ENCODE measurements at places on chromosomes 3 and 15. TPM values are rescaled to one million over a fixed set of nuclear protein-coding genes. Genes with fewer than 3 reads are reported as not detected.

GRCh38 chr3:3129579-3129978 lies 2.8 kb downstream of the TRNT1 start:
- DNase-seq = no peak

- no peak for DNase-seq
These were observed 297.1 kb upstream of the RARB start for GRCh38 chr3:25130724-25131520.

- peak; percentile 72 for DNase-seq
These were observed 356.0 kb downstream of the SHQ1 start for GRCh38 chr3:72492240-72492639.

DNA sequence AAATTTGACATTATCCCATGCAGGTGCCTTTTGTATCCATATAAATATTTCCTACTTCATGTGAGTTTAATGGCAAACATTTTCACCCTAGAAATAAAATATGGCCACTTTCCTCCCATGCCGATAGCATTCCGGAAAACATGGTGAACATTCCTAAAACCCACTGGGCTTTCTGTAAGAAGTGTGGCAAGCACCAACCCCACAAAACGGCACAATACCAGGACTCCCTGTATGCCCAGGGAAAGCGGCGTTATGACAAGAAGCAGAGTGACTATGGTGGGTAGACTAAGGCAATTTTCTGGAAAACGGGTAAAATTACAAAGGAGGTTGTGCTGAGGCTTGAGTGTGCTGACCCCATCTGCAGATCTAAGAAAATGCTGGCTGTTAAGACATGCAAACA lies 7.6 kb downstream of the ANXA2 start:
- no peak for DNase-seq

DNA sequence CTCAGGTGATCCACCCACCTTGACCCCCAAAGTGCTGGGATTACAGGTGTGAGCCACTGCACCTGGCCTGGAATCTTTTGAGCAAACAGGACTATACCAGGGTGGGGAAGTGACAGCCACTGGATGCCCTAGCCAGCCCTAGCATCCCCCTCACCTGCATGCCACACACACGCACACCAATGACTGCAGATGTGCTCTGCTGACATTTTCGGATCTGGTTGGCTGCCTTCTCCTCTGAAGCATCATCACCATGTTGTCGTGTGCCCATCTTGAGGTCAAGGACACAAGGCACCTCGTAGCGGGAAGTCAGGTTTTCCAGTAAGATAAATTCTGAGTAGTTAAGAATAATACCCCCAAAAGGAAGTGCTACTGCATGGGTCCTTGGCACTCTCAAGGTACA lies 3.7 kb upstream of the NCKIPSD start:
- DNase-seq = no peak

DNA sequence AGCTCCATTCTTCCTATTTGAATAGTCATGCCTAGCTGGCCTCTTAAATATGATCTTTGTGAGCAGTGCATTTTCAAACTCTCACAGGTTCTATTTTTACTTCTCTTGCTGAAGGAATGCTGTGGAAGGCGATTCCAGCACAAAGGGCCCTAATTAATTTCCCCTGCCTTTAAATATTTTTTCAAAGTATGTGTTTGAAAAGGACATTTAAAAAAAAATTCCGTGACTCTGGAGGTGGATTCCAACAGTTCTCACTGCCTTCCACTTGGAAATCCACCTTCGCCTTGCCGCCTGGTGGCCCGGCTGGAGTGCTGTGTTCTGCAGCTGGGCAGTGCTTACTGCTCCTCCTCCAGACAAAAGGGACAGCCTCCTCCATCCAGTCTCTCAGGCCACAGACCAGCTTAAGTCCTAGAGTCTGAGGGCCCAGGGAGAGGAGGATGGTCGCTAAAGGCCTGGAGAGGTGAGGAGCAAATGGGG lies 61.5 kb upstream of the CORO2B start:
- no peak for DNase-seq

- DNase-seq = no peak
These were observed 1.7 kb downstream of the CMTM8 start for GRCh38 chr3:32240159-32240545.

DNA sequence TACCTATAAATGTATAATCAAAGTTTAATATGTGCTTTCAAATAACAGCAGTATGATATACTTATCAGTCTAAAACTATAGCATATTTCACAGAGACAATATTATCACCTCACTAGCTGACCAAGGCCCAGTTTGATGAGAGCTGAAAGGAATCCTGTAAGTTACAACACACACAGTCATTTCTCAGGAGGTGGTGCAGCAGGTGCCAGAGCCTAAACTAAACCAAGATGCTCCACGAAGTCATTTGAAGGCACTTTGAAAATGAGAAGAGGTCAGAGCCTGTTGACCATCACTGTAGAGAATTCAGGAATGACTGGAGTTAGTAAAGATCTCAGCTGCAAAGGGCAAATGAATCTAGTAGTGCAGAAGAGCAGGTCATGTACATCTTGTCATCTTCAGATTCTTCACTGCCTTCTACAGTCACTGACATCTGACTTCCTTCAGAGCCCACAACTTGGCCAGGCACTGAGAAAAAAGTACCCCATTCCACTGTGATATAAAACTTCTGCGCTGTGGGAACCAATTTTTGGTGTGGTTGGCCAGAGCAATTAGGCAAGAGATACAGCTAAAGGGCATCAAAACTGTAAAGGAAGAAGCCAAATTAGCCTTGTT lies 7.9 kb downstream of the GBE1 start:
- DNase-seq = no peak

- no peak for DNase-seq
These were observed 200.4 kb upstream of the TBC1D5 start for GRCh38 chr3:17942856-17943255.

DNA sequence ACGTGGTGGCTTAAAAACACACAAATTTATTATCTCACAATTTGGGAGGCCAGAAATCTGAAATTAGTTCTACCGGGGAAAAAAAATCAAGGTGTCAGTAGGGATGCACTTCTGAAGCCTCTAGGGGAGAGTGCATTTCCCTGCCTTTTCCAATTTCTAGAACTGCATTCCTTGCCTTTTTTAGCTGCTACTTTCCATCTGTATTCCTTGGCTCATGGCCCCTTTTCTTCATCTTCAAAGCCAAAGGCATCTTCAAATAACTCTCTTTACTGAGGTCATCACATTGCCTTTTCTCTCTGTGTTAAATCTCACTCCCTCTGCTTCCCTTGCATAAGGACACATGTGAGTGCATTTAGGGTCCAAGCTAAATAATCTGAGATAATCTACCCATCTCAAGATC lies 69.5 kb upstream of the NEO1 start:
- no peak for DNase-seq

DNA sequence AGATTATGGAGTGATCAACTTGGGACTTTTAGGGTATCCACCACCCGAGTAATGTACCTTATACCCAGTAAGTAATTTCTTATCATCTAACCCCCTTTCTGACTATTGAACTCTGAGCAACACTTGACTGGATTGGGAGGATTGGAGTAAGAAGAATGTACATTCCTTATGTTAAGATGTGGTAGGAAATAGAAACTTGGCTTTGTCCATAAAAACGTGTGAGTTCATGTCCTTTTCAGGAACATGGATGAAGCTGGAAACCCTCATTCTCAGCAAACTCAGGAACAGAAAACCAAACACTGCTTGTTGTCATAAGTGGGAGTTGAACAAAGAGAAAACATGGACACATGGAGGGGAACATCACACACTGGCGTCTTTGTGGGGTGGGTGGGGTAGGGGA lies 112.3 kb downstream of the PTPRG start:
- DNase-seq = no peak

DNA sequence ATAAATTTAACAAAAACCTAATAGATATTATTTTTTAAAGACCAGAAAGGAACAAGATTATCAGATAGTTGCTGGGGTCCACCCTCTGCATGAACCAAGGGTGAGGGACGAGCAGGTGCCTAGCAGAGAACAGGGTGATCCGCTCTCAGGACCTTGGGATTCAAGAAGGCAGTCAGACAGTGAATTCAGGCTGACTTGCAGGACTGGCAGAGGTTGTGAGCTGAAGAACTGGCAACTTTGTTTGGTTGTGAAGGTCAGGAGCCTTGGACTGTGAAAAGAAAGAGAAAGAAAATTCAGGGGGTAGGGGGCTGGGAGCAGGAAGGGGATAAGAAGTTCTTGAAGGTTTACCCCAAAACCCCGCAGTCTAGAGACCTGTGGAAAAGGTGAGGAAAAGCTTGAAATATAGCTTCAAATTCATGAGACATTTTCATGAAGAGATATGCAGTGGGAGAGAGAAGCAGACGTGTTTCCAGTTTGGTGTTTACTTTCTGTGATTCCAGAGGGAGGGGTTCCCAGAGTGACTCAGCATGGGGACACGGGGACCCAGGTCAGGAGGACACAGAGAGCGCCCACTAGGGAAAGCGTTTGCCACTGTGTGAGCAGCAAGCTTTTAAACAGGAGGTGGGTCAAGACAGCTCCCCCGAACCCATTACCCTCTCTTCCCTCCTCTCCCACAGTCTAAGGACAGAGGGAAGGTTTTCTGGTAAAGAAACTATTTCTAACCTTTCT lies 217.2 kb upstream of the UMPS start:
- DNase-seq = no peak

GRCh38 chr3:126956866-126957650 lies 25.9 kb upstream of the PLXNA1 start:
- peak; percentile 56 for DNase-seq

DNA sequence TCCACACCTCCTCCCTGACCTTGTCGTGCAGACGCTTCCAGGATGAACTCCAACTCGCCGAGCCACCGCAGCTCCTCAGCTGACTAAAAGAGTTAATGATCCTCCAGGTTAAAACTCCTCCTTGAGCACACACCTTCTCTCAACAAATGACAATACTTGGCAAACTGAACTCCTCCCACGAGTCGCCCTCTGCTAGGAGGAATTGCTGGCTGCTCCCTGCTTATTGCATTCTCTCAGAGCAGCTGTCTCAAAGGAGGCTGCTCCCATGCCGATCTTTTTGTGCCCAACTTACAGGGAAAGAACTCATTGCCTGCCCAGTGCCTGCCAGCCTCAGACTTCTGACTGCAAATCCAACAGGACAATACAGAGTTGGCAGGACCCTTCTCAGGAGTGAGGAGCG lies at the start of gene ATP13A4:
Gene ATP13A4, minus strand, starts transcription at position 85 of the 400 bp plus-strand sequence. CDS start 96 bp downstream, outside the sequence.
- DNase-seq = no peak

DNA sequence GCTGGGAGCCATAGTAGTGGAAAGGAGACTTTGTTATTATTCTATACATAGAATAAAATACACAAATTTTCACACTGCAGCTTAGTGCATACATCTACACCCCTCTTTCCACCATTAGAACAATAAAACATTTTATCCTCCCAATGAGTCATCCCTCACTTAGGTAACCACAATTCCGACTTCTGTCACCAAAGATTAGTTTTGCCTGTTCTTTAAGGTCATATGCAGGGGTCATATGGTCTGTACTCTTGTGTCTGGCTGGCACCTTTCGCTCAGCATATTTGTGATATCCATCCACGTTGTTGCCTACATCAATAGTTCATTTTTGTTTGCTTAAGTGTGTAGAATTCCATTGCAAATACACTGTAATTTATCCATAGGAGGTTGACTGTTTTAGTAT lies 399.4 kb downstream of the SHQ1 start:
- DNase-seq = no peak

- no peak for DNase-seq
These were observed 9.9 kb upstream of the SLC26A6 start for GRCh38 chr3:48644898-48645760.

DNA sequence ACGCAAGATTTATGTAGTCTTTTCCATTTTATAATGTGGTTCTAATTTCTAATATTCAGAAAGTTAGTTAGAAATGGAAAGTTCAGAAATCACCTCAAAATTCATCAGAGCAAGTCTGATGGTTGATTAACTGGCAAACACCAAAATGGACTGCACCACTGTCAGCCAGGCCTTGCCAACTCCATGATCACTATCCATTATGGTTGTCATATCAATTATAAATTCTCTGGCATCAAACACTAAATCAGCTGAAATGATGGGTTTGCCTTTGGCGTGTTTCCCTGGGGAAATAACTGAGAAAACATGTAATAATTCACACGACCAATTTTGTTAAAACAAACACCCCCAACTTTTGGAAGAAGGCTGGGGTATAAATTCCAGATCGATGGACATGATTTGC lies 219.4 kb downstream of the CDIN1 start:
- no peak for DNase-seq

DNA sequence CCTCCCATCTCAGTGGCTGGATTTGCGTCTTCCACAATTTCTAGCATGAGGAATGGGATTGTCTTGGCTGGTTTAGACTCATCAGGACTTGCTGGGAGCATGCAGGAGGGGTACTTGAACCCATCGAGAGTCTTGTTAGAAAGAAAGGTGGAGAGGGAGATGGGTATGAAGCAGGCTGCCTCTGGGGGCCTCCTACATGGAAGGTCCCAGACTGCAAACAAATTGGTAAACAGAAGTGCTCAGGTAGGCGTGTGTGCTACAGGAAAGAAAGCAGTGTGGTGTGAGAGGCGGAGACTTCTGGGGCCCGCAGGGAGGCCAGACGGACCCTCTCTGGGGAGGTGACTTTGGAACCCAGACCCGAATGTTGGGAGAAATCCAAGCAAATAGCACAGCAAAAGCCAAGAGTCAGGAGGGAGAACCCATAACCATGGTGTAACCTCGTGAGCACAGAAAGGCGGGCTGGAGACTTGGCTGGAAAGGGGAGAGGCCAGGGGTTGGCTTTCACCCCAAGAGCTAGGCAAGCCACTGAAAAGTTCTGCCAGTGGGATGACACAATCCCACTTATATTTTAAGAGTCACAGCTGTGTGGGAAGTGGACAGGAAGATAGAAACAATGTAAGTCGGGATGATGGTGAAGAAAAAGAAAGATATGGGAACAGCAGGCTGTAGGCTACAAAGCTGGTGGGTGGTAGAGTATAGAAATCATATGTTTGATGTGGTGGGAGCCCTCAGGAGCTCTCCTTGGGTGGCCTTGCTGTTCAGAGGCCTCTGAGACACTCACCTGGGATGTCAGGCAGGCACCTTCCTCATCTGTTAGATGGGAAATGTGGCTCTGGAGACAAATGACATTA lies 130.1 kb upstream of the PRR20G start:
- DNase-seq = no peak

DNA sequence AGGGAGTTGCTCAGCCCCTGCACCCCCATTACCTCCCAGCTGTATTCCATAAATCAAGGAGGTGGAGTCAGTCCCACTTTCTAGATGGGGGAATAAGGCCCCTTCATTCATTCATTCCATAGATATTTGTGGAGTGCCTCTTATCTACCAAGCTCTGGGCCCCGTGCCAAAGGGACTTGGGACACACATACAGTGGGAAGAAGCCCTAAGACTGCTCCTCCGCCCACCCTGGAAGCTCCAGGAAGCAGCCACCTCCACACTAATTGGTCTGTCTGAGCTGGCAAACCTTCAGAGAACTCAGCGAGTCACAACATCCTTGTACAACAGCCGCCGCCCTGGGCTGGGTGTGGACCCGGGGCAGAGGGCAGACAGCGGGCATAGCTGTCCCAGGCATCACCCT lies 6.4 kb downstream of the STRA6 start:
- DNase-seq = no peak

Gene ASB14
- not detected for total RNA-seq

Gene SLC28A1
- total RNA-seq = not detected

Gene CKMT1B
- not detected for total RNA-seq

Gene POLQ
- 0.41 TPM for total RNA-seq

Gene CLCN2
- 2.1 TPM for total RNA-seq

Gene HIGD2B
- not detected for total RNA-seq

Gene ACTC1
- 3.6 TPM for total RNA-seq

Gene TGM4
- total RNA-seq = not detected

Gene RNU5B-1
- total RNA-seq = not detected

Gene IL17RB
- 1.1 TPM for total RNA-seq

Gene ITGB5
- total RNA-seq = 98.6 TPM

Gene STRA6
- 0.71 TPM for total RNA-seq

Gene GOLGA6L10
- total RNA-seq = 1.8 TPM

Gene DLL4
- total RNA-seq = 3.5 TPM
